ENCODE measurements at places on chromosomes 1 and 21. TPM values are rescaled to one million over a fixed set of nuclear protein-coding genes. Genes with fewer than 3 reads are reported as not detected.

The DONSON gene
- total RNA-seq: 18.6 TPM

The TRNP1 gene
- 4.8 TPM for total RNA-seq

The FAM177B gene
- not detected for total RNA-seq

The PCP4L1 gene
- not detected for total RNA-seq

The OR2T35 gene
- total RNA-seq: not detected

The CFAP141 gene
- total RNA-seq: not detected

The COL9A2 gene
- 1.2 TPM for total RNA-seq

The DDR2 gene
- 11.1 TPM for total RNA-seq

The ARTN gene
- not detected for total RNA-seq

The NLRP3 gene
- total RNA-seq: not detected

The CAMSAP2 gene
- total RNA-seq: 37.3 TPM

The SMCP gene
- total RNA-seq: not detected

The PTCH2 gene
- 0.05 TPM for total RNA-seq

The PPIAL4G gene
- total RNA-seq: not detected

The SYPL2 gene
- total RNA-seq: not detected

GRCh38 chr1:153526132-153526543, 9.7 kb downstream of the S100A6 start:
- peak; percentile 28 for DNase-seq

GRCh38 chr1:51070011-51070410, 32.0 kb upstream of the C1orf185 start:
- DNase-seq: no peak

- DNase-seq: no peak
Measured at GRCh38 chr1:56169856-56170255, 409.5 kb downstream of the PLPP3 start.

- DNase-seq: no peak
Measured at GRCh38 chr1:100246738-100247137, 2.9 kb downstream of the DBT start.

- no peak for DNase-seq
Measured at GRCh38 chr1:176802316-176802715, 339.3 kb downstream of the PAPPA2 start.

DNA sequence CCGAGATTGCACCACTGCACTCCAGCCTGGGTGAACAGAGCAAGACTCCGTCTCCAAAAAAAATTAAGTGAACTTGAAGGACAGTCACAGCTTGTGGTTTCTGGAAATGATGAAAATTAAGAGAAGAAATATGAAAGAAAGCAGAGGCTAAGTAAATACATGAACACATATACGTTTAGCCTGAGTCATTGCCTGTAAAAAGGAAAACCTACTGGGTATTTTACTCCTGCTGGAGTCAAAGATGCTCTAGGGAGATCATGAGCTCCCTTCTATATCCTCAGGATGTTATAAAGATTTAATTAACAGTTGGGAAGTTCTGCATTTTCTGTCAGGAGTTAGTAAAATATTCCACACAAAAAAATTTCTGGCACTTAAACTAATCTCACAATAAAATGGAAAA, 43.5 kb upstream of the TTC39A start:
- no peak for DNase-seq

GRCh38 chr1:25001125-25001915, 71.2 kb upstream of the RUNX3 start:
- DNase-seq: no peak

GRCh38 chr21:38082936-38083485, 166.8 kb upstream of the KCNJ6 start:
- no peak for DNase-seq

- DNase-seq: no peak
Measured at GRCh38 chr21:26614251-26614650, 41.2 kb upstream of the CYYR1 start.

DNA sequence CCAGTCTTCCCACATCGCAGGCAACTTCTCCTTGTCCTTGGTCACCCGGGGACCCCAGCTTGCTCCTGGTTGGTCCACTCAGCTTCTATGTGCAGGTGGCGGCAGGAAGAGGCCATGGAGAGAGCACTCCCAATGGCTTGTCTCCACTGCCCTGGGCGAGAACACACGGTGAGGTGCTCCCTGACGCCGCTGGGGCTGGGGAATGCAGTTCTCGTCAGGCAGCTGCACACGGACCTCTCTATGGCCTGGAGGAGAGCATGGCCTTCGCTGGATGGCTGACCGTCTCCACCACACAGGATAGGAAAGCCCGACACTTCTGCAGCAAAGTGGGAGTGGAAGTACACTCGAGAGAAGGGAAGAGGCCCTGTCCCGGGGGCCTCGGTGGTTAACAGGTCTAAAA, 11.8 kb downstream of the C1orf174 start:
- no peak for DNase-seq

DNA sequence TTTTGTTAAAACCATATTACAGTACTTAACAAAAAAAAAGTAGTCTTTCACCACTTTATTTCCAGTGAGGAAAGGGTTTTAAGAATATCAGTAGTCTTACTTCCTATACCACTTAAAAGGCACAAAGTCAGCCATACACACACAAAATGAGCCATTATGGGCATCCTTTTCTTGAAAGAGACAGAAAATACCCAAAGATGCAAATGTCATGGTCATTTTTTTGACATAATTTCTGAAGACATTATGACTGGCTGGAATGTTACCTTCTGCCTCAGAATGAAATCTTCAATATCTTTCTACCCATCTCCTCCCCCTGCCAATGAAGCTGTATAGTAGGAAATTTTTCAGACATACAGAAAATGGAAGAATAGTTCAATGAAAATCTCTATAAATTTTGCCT, 237.7 kb downstream of the SLC45A1 start:
- no peak for DNase-seq

GRCh38 chr1:179126338-179127060, 44.6 kb downstream of the TOR3A start:
- peak; percentile 87 for DNase-seq

GRCh38 chr1:97906567-97907241, 14.1 kb downstream of the DPYD start:
- peak; percentile 94 for DNase-seq

DNA sequence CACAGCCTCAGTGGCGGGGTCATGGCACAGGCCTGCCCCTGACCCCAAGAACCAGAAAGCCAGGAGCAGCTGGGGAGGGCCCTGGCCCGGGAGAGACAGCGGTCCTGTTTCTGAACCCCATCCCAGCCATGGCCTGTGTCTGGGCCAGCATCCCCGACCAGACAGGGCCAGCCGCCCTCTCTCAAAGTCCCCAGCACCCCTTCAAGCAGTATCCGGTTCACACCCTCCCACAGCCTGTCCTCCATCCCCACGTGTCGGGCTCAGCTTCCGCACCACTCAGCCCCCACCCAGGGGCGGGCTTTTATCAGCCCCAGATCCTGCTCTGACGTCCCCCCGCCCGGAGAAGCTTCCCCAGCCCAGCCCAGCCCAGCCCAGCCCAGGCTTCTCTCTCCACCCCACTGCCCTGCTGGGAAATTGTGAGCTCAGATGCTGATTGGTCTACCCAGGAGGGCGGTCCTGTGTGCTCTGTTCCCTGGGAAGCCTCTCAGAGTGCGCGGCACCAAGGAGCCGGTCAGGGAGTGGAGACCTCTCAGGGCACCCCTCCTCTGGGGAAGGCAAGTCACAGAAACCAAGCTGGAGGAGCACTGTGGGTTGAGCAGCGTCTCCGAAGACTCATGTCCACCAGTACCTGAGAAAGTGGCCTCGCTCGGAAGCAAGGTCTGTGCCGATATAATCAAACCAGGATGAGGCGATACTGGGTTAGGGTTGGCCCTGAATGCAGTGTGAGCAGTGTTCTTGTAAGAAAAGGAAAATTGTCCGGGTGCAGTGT, 4.7 kb upstream of the FAAP20 start:
- peak; percentile 93 for DNase-seq

GRCh38 chr1:147211577-147211976, 13.6 kb downstream of the FMO5 start:
- no peak for DNase-seq

- peak; percentile 41 for DNase-seq
Measured at GRCh38 chr1:31063631-31064030, 1.9 kb downstream of the PUM1 start.

GRCh38 chr1:179591253-179591591, 410 bp upstream of the TDRD5 start:
- DNase-seq: no peak

GRCh38 chr1:85411567-85412305, 53.2 kb downstream of the DDAH1 start:
- no peak for DNase-seq

DNA sequence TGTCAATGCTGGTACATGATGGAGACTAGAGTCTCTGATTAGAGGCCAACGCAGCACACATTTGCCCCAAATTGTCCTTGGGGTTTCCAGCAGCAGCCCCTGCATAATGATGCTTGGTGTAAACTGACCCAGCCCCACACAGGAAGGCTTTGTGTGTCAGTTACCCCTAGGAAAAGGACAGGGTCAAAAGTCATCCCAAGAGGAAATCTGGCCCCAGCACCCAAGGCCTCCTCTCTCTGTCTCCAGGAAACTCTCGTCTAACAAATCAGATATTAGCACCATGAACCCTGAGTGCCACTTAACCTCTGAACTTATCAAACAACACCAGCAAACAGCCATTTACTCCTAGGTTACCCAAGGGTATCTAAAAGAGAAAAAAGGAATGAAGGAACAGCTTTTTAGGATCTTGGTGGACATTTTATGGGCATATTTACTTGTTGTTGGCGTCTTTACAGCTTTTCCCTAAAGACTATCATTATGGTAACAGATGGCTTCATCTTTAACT, 84.5 kb downstream of the PSMG1 start:
- peak; percentile 26 for DNase-seq

DNA sequence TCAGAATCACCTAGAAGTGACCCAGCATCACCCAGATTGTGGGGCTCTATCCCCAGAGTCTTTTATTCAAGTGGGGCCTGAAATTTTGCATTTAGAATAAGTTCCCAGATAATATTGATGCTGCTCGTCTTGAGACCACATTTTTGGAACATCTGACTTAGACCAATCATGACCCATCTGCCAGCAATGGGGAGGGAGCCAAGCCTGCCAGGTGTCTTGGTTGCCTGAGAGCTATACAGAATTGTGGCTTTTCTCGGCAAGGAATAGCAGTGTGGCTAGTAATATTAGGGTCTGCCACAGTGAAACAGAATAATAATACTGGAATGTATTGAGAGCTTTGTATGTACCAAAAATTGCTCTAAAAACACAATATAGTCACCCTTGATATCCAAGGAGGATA, 31.1 kb upstream of the RGS8 start:
- DNase-seq: no peak

- no peak for DNase-seq
Measured at GRCh38 chr1:157319567-157319966, 181.4 kb upstream of the ETV3 start.

DNA sequence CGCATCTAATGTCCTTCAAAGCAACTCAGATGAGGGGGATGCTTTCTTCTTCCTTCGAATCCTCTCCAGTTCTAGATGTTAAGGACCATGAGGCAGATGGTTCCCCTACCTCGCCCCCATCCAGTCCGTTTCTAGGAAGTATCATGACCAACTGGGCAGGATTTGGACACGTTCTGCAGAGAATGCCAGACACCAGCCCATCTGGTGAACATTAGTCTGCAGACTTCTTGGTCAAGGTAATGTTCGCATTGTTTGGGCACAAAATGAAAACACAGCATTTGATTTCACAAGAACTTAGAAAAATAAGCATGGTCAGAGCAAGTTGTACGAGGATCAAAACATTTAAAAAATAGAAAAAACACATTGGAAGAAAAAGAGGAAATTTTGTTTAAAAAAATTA, 25.4 kb upstream of the ADARB1 start:
- no peak for DNase-seq

- DNase-seq: no peak
Measured at GRCh38 chr1:170893655-170894297, 41.6 kb upstream of the MROH9 start.

GRCh38 chr1:189970331-189971230, 507.1 kb downstream of the BRINP3 start:
- DNase-seq: no peak

GRCh38 chr1:171292799-171293198, 21.2 kb upstream of the FMO4 start:
- no peak for DNase-seq

DNA sequence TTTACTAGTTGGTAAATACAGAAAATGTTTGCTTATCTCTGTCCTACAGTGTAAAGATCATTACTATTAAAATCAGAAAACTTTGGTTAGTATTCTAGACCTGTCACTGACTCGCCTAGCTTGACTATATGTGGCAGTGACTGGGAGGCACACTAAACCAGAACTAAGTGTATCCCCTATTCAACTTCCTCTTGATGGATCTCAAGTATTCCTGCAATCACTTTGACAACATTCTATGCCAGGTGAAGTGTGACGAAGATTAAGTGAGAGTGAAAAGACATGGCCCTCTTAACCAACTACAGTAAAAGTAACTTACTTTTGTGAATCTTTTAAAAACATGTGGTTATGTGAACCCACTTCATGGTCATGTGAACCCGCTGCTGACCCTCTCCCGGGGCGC, 223.0 kb upstream of the ADAMTS5 start:
- no peak for DNase-seq

DNA sequence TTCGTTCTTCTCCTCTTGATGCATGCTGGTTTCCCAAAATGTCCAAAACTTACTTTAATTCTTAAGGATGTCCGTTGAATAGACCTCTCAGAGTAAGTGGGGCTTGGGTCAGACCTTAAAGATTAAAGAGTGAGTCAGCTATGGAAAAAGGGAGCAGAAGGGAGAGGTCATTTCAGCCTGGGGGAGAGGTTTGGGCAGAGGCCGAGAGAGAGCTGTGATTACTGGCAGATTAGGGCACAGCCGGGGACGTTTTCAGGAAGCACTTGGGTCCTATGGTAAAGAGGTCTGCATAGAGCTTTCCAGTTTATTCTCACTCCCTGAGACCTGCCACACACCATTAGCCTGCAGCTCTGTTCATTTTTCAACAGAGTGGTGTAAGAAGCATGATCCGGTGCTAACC, 14.0 kb upstream of the ST3GAL3 start:
- DNase-seq: no peak

- DNase-seq: no peak
Measured at GRCh38 chr1:100512803-100513352, 25.1 kb upstream of the GPR88 start.

DNA sequence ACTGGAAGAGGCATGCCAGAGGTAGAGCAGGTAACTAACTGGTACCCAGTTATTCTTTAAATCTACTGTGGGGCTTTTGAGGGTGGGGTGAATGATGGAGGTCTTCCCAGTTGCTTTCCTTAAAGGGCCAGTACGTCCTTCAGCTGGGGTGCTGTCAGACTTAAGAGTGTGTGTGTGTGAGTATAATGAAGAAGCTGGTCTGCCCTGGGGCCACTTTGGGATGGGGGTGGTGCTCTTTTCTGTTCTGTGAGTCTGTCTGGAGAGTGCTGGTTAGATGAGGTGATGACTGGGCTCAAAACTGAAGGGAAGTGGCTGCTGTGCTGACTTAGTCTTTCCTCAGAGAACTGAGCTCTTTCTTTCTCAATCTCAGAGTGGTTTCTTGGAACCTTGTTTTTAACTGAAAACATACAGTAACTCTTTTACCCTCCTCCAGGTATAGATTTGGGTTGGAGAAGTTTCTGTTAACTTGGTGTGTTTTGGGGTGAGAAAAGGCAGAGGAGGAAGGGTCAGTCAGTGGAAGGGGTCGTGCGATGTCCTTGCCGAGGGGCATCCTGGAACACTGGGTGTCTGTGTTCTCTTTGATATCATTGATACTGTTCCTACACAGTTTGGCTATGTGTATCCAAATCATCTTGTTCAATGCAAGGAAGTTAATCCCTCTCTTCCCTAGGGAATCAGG, 746 bp downstream of the MACF1 start:
- DNase-seq: peak; percentile 55

GRCh38 chr1:117173691-117174090, 37.0 kb downstream of the VTCN1 start:
- DNase-seq: no peak

GRCh38 chr1:221328371-221328770, 413.5 kb downstream of the DUSP10 start:
- DNase-seq: no peak

Data from dermis blood vessel endothelial cell (primary cell).